ENCODE measurements at places on chromosomes 4 and X.

DNA sequence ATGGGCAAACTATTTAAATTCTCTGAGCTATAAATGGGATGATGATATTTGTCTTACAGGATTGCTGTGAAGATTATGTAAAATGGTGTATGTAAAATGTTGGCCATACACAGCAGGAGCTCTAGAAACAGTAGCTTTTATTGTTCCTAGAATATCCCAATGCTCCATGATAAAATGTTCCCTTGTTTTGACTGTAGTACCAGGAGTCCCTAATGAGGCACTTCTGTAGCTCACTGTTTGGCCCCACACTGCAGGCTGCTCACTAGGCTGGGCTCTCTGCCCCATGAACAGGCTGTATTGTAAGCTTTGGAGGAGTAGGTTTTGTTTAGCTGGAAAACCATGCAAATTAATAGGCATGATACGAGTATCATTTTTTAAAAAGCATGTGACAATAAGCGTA is 3.3 kb upstream of the FGA start:
- no peak for DNase-seq

DNA sequence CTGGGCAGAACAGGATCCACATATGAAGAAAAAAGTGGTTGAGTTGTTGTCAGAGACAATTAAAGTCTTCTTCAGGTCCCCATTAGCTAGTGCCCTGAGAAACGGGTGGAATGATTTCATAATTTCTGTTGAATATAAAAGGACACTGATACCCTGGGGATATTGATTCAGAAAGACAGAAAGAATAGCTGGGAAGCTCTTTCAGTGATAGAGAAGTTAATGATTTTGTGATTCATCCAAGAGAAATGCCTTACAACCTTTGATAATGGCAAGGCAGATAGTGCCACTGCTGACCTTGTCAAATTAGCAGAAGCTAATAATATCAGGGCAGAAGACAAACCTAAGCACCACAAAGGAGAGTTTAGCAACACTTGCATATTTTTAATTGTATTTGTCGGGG is 37.9 kb downstream of the UNC5C start:
- DNase-seq: no peak

DNA sequence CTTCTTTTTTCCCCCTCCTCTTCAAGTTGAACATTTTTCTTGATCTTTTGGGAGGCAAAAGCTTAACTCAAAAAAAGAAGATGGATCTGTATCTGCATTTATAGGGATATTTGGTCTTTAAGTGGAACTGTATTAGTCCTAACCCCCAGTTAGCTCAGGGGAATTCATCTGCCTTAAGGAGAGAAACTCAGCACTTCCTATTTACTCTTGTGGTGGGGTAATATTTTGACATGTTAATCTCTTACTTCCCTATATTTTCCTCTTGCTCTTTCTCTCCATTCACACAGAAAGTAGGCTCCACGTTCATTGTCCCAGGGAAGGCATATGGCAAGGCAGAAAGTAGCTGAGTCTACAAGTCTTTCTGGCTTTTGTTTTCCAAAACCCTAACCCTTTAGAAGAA is 5.3 kb downstream of the LRRC66 start:
- DNase-seq: no peak

DNA sequence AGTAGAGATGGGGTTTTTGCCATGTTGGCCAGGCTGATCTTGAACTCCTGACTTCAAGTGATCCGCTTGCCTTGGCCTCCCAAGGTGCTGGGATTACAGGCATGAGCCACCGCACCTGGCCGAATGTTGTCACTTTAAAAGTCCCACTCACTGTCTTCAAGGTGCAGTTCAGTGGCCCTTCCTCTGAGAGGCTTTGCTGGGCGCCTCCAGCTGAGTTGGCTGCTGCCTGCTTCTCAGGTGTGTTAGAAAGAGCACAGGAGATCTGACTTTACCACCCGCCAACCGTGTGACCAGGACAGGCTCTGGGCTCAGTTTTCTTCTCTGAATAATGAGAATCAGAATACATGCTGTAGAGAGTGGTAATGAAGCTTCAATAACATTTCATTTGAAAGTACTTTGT is 207.4 kb downstream of the CEP135 start:
- no peak for DNase-seq

- DNase-seq: no peak
These were observed 536.9 kb downstream of the RAPGEF2 start for GRCh38 chr4:159639671-159640323.

GRCh38 chrX:40150503-40150902 is 52.7 kb upstream of the BCOR start:
- DNase-seq: no peak

GRCh38 chrX:149881081-149881711 is at the start of gene MAGEA8:
TSS of gene MAGEA8 (plus strand) at chrX:149881183. CDS start at chrX:149884273, 3,090 bp downstream.
- DNase-seq: peak; percentile 22

DNA sequence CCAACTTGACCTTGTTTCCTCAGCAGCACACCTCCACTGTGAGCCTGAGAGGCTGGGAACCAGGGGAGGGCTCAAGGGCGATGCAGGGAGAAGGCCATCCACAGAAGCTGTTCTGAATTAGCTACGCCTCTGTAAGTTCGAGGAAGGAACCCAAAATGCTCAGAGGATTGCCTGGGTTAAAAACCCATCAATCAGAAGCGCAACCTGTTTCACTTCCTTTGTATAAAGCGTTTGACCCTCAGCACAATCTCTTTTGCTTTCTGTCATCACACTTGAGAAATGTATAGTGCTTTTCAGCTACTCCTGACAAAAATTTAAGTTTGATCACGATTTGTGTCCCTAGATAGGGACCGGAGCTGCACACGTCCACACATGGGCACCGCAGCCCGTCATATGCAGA is 48.0 kb upstream of the MAP3K15 start:
- no peak for DNase-seq

- DNase-seq: no peak
These were observed 35.8 kb upstream of the TNIP3 start for GRCh38 chr4:121199742-121200561.

GRCh38 chrX:136626237-136626636 is 21.7 kb upstream of the CD40LG start:
- no peak for DNase-seq

All from activated CD4-positive, alpha-beta T cell treated with anti-CD3 and anti-CD28 coated beads for 48 hours (primary cell).